Esophagus muscularis mucosa (tissue), 4 donors: ENCODE measurements at places on chromosomes 3 and 15. TPM values are rescaled to one million over a fixed set of nuclear protein-coding genes. Genes with fewer than 3 reads are reported as not detected.

The CD200R1 gene
- 1.6 TPM for total RNA-seq

The IL12A gene
- 1.1 TPM for total RNA-seq

The GP9 gene
- total RNA-seq = not detected

The ABI3BP gene
- total RNA-seq = 25.7 TPM

The KLF15 gene
- 84.7 TPM for total RNA-seq

The COL6A5 gene
- not detected for total RNA-seq

The C3orf85 gene
- total RNA-seq = not detected

The RHCG gene
- total RNA-seq = 1.2 TPM

The CCDC13 gene
- 1.2 TPM for total RNA-seq

The LMOD3 gene
- 2.9 TPM for total RNA-seq

The ST6GAL1 gene
- 21.4 TPM for total RNA-seq

The RAB5A gene
- 92.1 TPM for total RNA-seq

The TTLL13 gene
- total RNA-seq = 0.32 TPM

The CELSR3 gene
- 0.84 TPM for total RNA-seq

The TEX55 gene
- total RNA-seq = not detected

The SETD2 gene
- total RNA-seq = 61.2 TPM

The GOLGA8J gene
- not detected for total RNA-seq

The KLHDC8B gene
- total RNA-seq = 190 TPM

The ACY1 gene
- total RNA-seq = 19.2 TPM

The LMAN1L gene
- total RNA-seq = 0.66 TPM

The SPSB4 gene
- total RNA-seq = 0.50 TPM

The SLC9C1 gene
- not detected for total RNA-seq

The HACD3 gene
- 24.8 TPM for total RNA-seq

The LMLN gene
- total RNA-seq = 4.1 TPM

The PDZRN3 gene
- total RNA-seq = 244 TPM
